Occipital lobe (tissue), 3 donors: ENCODE measurements at places on chromosomes 1 and 21. TPM values are rescaled to one million over a fixed set of nuclear protein-coding genes. Genes with fewer than 3 reads are reported as not detected.

DNA sequence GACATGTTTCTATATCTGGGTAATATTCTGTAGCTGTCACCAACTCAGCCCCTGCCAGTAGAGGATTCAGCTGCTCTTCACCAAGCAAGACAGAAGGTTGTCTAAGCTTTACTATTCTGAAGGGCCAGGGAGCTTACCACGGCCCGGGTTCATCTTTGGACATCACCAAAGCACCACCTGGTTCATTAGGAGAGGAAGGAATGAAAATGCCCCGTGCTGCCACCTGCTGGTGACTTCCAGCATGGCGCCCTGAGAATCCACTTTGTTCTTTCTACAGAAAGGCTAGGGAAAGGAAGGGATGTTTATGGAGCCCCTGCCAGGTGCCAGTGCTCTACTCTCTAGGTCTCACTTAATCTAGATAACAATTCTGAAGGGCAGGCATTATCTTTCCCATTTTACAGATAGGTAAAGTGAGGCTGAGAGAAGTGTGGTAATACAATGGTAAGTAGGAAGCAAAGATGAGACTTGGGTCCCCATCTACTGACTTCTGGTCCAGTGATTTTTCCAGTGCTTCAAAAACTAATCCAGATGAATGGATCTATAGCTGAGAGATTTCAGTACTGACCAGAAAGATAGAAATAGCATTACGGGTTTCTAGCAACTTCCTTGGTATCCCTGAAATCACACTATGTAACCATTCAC lies 79.5 kb downstream of the BEND5 start:
- DNase-seq: peak; percentile 5

DNA sequence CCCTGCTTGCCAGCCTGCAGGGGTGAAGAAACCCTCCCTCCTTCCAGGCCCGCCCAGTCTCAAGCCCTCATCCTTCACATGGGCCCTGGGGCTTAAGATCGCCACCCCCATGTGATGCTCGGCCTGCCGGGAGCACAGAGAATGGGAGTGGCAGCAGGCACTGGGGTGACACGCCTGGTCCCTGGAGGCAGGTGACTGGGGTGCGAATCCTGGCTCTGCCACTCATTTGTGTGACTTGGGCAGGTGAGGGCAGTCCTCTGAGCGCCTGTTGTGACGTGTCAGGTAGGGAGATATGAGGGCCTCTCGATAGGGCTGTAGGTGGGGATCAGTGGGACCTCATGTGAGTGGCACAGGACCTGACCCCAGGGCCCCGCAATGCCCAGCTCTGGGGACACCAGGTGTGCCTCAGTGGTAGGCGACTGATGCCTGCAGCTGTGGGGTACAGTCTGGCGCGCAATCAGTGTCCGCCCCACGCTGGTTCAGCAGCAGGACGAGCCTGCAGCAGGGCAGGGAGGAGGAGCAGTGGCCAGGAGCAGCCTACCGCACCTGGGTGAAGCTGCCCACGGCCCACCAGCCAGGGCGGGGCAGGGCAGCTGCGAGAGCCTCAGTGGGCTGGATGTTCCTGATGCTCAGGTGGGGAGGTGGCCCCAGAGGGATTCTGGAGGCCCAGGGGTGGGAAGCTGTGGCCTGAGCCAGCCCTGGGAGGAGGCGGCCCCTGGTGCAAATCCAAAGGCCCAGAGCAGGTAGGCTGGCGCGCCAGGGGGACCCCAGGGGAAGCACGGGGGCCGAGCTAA lies 6.2 kb downstream of the SH2D5 start:
- no peak for DNase-seq

DNA sequence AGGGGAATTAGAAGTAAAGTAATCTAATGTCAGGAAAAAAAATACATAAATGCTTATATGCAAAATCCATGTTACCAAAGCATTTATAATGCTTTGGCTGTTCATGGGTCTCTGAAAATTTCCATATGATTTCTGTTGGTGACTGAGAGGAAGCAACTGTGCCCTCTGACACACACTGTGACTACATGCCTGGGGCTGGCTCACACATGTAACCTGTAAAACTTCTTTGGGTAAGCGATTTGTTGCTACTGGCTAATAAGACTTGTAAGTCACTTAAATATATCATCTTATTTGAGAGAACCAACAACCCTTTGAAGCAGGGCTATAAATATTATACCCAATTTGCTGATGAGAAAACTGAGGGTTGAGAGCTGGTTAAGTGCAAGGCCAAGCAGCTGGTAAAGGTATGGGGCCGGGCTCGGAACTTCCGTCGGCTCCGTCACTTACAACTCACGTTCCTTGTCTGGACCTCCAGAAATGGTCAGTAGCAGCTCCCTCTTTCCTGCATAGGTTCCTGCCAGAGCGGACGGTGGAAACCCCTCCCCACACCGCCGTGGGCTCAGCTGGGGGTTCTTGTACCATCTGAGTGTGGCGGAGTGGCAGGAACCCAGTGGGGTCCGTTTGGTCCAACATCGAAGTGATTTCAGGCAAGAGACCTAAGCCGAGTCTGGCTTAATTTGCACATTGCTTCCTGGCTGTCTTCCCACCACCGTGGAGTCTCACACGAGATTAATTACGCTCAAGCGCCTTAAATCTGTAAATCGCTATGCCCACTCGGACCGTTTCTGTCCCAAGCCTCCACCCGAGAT lies 714 bp downstream of the DFFA start:
- no peak for DNase-seq

The CRABP2 gene
- total RNA-seq: 3.1 TPM

- DNase-seq: peak; percentile 22
Observed at GRCh38 chr1:21397813-21398188, 42.1 kb upstream of the NBPF3 start.

GRCh38 chr1:5220421-5220820 lies 566.0 kb downstream of the AJAP1 start:
- DNase-seq: no peak

DNA sequence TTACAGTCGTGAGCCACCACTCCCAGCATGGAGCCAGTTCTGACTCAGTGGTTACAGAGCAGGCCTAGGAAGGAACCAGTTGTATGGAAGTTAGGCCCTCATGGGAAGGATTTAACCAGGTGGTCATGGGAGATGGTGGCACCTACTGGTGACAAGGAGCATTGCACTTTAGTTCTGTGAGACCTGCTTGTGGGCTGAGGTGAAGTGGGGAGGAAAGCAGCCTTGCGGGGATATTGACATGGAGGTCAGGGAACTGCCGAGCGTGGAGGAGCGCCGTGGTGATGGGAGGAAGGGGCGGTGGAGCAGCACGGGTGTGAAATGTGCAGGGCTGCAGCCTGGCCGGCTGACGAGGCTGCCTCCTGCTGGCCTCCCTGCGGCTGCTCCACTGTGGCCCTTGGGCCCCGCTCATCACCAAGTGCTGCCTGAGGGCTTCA lies 100.4 kb downstream of the GALNT2 start:
- no peak for DNase-seq

GRCh38 chr1:92951141-92951582 lies 10.1 kb downstream of the DIPK1A start:
- no peak for DNase-seq

GRCh38 chr1:117267232-117267774 lies 56.6 kb upstream of the VTCN1 start:
- DNase-seq: no peak

- DNase-seq: no peak
Observed at GRCh38 chr1:33414879-33415278, 16.0 kb downstream of the PHC2 start.

DNA sequence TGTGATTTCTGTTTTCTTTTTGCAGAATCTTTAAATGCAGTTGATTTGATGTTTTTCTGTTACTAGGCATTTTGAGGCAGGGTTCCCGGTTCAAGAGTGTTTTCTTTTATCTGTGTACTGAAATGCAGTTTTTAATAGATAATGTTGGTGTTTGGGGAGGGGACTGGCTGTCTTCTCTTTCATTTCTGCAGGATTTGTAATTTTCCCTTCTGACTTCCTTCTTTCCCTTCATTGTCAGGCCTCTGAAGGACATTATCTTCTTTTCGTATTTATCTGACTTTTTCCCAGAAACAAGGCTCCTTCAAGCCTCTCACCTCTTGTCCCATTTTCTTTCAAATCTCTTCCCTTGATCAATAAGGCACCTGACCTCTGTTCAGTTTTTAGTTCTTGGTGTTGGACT lies 1.5 kb upstream of the GALNT2 start:
- no peak for DNase-seq

DNA sequence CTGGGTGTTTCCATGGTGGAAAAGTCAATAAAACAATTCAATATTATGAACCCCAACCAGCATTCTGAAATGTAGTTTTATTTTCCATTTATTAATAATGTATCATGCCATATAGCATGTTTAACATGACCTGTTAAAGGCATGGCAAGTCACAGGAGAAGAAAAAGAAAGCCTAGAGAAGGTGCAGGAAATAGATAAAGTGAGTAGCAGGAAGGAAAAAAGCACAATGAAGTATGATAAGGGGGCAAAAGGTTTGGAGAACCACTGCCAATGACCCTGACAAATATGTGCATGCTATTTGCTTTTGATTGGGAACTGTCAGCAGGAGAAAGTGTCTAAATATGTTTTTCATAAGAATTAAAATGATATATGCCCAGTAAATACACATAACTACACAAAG lies 85.6 kb downstream of the HMCN1 start:
- DNase-seq: no peak

DNA sequence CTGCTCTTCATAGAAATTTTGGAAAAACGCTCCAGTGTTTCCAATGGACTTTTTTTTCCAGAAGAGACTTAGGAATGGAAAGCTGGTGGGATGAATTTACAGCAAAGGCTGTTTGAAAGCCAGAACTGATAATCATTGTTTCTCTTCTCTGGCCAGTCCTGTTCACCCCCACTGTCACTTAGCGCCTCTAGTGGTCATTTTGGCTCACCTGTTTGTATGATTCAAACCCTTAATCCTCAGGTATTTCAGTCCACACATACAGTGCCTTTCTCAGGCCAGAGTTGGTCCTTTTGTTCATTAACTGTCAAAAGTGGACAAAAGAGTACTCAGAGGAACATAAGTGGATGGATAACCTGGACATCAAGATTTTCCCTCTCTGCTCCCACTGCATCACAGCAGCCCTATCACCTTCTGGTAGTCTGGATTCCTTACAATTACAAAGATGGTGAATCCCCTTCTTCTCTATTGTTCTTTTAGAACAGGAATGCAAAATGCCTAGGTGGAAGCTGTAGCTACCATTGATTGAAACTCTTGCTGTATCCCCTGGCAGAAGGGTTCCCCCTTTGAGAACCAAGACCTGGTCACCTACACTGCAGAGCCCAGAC lies 177.6 kb upstream of the OLFM3 start:
- no peak for DNase-seq
